ENCODE measurements at places on chromosomes 1 and 21.
A peak's percentile ranks its signal among the peaks of the same experiment; 100 is the strongest.

DNA sequence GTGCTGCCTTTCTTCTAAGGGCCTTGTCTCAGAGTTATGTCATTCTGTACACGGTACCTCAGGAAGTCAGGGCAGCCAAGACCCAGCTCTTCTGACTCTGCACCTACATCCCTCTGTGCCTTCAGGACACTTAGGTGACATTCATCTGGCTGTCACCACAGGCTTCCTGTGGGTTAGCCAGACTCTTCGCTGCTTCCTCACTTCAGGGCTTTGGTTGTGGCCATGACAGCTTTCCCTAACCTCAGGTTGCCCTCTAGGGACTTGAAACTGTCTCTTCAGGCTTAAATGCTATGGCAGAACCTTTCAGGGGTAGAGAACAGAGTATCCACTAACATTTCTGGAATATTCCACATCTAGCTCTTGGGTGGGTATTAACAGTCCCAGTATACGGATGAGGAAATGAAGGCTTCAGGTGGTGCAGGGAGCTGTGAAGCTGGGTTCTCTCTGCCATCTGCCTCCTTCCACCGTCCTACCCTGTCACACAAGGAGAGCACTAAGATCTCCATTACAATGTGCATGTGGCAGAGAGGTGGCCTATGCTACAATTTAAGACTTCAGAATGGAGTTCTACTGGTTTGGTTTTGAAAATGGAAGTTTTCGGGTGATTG, 9.9 kb downstream of the TSSK3 start:
- DNase-seq, result peak; percentile 63

DNA sequence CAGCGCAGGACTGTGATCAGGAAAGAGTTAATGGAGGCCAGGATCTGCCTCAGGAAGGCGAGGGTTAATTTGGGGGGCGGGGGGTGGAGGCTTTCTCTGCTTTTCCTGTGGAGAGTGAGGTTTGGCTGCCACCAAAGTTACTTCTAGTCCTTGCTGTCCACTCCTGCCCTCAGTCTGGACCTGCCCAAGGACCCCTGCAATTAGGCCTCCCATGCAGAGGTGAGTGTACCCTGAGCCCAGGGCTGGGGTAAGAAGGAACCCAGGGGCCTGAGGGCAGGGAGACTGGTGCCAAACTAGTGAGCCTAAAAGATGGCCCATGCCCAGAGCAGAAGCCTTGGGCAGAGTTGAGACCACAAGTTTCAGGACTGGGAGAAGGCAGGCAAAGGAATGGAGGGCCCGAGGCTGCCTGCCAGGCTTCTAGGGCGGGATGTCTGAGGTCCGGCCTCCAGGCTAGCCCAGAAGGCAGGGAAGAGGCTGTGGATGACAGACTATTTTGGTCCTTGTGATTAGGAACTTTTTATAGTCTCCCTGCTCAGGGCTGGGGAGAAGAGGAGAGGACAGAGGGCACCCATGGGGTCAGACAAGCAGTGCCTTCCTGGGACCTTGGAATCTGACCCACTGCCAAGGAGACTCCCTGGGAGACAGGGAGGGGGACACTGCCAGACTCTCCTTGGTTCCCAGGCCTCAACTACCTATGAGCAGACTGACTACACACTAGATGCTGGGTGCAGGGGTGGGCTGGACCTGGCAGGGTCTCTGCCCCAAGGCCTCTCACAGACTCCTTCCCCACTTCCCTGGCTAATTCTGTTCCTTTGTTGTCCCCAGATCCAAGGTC, at the start of gene FAM110D:
FAM110D (plus strand) TSS at position 172 of the 835 bp plus-strand sequence. CDS start 2,213 bp downstream, outside the sequence.
- DNase-seq, result no peak

DNA sequence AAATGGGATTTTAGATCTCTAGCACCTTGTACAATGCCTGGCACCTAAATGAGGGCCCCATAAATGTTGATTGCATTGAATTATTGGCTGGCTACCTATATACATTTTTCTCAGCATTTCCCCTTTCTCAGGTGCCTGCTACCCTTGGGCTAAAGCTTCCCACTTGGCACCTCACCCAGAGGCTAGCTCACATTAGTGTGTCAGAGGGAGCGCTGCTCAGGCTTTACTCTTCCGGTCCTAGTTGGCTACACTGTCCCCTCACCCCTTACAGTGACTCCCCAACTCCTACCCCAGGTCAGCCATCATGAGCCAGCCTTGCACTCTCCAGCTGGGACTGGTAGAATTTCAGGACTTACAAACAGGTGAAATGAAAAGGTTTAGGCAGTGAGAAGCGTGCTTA, 9.5 kb downstream of the TRAF5 start:
- DNase-seq, result no peak

GRCh38 chr1:150969626-150970025, 5.0 kb downstream of the CERS2 start:
- no peak for DNase-seq

GRCh38 chr21:45838634-45839033, 142.9 kb upstream of the COL6A1 start:
- no peak for DNase-seq
